ENCODE measurements at places on chromosomes 12 and 14.

DNA sequence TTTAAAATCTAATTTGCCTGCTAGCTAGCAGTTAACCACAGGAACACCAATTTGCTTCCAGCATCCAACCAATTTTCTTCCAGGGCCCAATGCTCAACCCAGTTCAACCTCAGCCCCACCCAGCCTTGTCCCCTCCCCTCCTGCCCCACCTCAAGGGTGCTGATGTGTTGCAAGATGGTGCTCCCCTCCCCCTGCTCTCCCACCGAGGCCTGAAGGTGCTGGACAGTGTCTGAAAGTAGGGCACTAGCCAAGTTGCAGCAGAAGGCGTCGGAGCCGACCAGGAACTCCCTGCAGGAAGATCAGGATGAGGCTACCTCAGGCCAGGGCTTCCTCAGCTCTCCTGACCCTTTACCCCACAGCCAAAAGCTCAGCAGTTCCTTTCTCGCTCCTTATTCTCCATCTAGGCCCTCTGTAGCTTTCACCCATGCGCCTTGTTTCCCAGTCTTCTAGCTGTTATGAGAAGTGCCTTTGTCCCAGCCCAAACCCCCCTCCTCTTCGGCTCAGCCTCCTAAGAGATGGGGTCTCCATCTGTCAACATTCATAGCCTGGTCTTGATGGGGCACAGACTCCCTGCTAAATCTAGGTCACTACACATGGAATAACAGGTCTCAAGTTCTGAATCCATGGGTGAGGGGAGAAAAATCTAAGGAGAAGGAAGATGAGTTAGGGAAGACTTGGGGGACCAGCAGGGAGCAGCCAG lies 3.6 kb downstream of the STAT6 start:
- no peak for DNase-seq

GRCh38 chr14:50320283-50320682 lies 8.2 kb downstream of the DMAC2L start:
- DNase-seq = no peak

DNA sequence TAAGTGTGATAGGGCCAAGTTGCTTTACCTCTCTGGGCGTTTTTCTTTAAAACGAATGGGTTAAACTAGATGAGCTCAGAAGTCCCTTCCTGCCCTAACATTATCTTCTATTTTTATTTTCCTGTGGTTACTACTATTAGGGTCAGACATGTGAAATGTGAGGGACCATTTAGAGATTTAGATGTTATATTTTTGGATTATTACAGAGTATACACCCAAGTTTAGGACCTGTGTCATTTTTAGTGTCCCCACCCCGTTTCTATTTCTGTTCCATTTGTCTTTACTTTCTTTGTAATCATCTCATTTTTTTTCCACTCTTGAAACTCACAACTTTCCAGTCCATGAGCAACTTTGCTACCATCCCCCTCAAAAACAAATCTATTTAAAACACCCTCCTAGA lies 56.3 kb downstream of the SLC4A8 start:
- no peak for DNase-seq

DNA sequence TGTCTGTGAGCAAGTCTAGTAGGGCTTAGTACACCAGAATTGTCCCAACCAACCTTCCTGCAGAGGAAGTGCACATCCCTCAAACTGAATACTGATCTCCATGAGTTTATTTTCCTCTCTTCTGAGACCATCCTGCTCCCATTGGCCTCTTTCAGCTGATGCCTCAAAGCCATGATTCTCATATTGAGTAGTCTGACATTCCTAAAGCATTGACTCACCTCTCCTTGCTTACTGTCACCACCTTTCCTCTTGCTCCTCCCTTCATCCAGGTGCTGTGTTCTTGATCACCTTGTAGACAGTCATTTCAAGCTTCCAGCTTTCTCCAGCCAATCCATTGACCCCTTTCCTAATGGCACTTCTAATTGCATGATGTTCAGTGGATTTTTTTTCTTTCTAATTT lies 583.7 kb upstream of the USP15 start:
- no peak for DNase-seq

DNA sequence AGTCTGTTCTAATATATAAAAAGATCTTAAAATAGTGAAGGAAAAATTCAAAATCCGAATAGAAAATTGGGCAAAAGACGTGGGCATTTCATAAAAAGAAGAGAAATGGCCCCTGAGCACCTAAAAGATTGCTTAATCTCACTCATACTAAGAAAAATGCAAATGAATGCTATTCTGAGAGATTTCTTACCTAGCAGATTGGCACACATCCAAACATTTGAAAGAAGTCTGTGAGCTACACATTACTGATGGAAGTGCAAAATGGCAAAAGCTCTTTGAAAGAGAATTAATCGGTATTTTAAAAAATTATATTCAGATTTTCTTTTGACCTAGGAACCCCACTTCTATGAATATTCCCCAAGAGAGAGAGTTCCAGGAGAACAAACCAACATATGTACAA lies 280.4 kb upstream of the GARIN6 start:
- no peak for DNase-seq

DNA sequence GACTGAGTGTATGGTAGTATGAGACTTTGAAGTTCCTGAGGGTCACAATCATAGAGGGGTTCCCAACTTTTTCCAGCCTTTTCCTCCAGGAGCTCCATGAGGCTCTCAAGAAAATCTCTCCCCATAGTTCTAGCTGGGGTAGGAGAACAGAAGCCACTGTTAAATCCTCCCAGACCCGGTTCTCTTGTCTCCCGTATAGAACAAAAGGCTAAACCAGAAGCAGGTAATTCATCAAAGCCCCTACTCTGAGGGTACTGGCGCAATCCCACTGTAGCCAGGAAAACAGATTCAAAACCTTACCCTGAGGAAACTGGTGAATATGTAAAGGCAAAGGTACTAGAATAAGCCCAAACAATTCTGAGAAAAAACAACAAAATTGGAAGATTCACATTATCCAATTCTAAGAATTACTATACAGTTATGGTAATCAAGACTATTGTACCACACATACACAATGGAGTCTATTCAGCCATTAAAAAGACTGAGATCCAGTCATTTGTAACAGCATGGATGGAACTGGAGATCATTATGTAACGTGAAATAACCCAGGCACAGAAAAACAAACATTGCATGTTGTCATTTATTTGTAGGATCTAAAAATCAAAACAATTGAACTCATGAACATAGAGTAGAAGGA lies 20.5 kb downstream of the OR8S1 start:
- no peak for DNase-seq

GRCh38 chr12:93766796-93767523 lies 89.8 kb downstream of the CRADD start:
- DNase-seq = no peak

- DNase-seq = no peak
Observed at GRCh38 chr12:106879612-106880011, 76.1 kb upstream of the TMEM263 start.

GRCh38 chr14:90674716-90675115 lies 141.5 kb downstream of the TTC7B start:
- DNase-seq = no peak

GRCh38 chr12:105267711-105268110 lies 31.7 kb upstream of the APPL2 start:
- DNase-seq = no peak

DNA sequence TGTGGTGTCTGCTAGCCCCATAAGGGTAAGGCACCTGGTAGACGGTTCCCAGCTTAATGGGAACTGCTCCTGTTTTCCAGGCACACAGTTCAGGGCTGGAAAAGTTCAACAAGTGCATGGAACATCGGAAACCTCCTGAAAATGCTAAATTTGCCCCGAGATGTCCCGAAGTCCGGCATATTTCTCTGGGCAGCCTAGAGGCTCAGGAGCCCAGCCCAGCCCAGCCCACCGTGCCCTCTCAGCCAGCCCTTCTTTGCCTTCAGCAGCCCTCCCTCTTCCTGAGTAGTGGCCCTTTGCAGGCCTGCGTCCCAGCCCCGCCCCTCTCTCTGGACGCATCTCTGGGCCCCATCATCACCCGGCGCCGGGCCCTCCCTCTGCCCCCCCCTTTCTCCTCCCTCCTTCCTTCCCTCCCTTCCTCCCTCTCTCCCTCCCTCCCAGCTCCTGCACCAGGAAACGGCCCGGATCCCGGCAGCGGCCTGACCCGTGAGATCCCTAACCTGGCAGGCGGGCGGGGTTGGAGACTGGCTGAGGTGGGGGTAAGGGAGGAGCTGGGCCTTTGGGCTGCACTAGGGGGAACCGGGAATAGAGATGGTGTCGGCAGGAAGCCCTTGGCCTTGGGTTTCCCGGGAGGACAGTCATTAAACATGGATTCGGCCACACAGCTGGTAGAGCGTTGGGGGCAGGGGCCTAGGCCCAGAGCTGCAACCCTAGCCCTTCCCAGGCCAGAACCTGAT lies at the start of gene BCL2L2:
TSS of gene BCL2L2 (plus strand) at position 422 of the 734 bp plus-strand sequence. CDS start 935 bp downstream, outside the sequence.
- DNase-seq = no peak

DNA sequence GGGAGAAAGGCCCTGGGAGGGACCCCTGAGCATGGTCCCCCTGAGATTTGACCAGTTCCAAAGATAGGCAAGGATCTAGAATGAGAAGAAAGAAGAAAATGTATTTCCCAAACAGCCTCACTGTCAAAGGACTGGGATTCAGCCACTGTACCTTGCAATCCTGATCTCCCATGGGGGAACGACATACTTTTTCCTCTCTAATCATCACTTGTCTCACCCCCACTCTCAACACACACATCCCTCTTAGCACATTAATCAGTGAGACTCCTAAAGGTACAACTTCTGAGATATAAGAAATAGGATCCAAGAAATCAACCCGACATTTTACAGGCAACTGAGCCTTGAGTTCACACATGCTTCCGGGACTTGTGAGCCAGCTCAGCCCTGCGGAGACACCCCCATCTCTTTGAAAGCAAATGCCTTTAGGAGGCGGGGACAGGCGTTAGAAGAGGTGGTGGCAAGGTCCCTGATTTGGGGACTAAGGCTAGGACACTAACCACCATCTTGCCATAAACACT lies 1.4 kb downstream of the MAP3K9 start:
- no peak for DNase-seq

GRCh38 chr12:27852742-27853141 lies 72.7 kb upstream of the MANSC4 start:
- no peak for DNase-seq

DNA sequence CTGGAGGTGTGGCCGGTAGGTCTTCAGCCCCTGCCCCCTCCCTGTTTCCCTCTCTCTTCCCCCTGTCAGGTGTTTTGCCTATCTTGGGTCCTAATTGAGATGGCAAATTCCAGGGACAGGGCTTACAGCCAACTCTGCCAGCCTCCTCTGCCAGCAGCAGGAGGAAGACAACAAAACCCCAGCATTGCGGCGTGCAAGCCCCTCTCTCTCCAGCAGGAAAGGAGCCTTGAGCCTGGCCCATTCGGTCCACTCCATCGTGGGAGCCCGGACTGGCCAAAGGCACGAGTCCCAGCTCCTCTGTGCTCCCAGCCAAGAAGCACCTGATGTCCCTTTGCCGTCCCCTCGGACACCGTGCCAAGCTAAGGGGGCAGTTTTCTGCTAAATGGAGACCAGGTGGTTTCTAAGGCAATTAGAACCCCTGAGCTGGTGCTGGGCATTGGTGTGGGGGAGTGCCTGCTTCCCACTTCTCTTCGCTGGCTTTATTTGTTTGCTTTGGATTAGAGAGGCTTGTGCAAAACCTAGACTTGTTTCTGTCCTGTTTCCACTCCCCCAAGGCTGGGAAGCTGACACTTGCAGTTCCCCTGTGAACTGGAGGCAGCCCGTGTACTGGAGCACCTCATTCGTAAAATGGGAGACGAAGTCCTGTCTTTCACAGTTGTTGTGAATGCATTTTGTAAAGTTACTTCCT lies 57.1 kb upstream of the LHX5 start:
- DNase-seq = no peak

DNA sequence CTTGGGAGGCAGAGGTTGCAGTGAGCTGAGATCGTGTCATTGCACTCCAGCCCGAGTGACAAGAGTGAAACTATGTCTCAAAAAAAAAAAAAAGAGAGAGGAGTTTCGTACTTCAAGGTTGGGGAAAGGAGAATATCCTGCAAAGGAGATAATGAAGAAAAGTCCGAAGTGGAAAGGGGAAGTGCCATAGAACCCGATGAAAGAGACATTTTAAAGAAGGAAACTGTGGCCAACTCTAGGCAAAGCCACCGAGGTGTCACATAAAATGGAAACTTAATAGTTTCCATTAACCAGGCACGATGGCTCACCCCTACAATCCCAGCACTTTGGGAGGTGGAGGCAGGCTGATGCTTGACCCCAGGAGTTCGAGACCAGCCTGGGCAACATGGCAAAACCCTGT lies 15.0 kb upstream of the LTBP2 start:
- no peak for DNase-seq

DNA sequence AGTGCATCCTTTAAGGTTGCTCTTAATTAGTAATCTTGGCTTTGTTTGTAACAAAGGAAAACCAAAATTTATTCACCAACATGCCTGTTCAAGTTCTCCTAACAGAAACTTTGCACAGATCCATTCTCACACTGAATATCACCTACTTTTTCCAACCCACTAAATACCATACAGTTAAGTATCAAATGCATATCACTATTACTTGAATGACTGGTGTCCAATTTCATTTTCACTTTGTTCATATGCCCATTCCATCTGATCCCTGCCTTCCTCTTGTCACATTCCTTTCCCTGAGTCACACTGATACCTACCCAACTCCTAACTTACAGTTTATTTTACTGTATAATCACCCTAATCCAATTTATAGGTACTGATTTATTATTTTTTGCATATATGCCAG lies 286.4 kb downstream of the NELL2 start:
- DNase-seq = no peak

All from memory B cell (primary cell).